ENCODE measurements at places on chromosomes 3 and 15.

- DNase-seq: no peak
Measured at GRCh38 chr3:143668924-143669790, 179.1 kb downstream of the SLC9A9 start.

DNA sequence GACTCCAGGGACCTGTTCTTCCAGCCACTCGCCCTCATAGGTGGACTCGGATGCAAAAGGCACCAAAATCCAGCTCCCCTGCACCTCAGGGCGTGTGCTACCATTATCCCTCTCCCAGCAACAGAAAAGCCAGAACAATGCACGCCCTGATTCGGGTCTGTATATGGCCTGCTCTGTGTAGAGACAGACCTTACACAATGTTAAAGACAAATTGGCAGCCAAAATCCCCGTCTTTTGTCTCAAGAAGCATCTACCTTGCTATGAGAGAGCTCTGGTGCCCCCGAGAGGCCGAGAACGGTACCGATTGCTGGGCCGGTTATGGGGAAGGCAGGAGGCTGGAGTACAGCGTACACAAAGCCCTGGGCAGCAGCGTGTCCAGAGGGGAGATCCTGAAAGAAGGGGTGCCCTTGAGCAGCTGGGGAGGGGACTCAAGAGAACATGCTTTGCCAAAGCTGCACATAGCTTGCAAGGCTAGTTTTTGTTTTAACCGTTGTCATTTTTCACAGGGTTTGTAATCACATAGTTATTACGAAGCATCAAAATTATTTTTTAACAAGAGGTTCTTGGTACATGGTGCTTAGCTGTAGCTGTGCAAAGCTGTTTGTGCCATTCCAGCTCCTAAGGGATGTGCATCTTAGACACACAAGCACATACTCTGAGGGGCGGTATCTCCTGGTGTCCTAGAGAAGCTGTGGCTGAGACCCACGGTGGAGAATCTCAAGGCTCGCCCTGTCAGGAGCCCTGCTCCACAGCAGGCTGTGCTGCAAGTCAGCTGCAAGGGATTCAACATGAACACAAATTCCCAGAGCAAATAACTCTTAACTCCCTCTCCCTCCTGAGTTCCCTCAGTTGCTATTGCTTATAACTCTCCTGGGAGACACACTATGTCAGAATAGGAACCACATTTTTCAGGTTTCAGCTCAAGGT, 461.5 kb upstream of the PPP2R3A start:
- DNase-seq: peak; percentile 93

GRCh38 chr15:67097930-67098740, 32.7 kb downstream of the SMAD3 start:
- DNase-seq: no peak

GRCh38 chr3:147756476-147756875, 347.3 kb downstream of the ZIC1 start:
- DNase-seq: no peak

DNA sequence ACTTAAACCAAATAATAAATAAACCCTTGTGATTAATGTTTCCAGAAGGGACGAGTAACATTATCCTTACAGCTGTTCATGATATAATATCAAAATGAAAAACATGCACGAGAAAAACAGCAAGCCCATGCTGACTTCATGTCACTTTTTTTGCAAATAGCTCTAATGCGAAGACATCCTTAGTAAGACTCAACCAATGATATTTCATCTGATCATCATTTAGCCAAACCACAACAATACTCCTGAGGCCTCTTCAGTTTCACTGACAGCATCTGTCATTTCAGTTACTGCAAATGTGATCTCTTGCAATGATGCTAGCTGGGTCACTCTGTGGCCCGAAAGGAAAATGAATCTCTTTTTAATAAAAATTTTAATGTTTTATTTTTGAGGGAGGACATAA, 74.0 kb downstream of the POLR2M start:
- no peak for DNase-seq

- DNase-seq: no peak
Measured at GRCh38 chr3:190305406-190305805, 16.8 kb downstream of the CLDN1 start.

DNA sequence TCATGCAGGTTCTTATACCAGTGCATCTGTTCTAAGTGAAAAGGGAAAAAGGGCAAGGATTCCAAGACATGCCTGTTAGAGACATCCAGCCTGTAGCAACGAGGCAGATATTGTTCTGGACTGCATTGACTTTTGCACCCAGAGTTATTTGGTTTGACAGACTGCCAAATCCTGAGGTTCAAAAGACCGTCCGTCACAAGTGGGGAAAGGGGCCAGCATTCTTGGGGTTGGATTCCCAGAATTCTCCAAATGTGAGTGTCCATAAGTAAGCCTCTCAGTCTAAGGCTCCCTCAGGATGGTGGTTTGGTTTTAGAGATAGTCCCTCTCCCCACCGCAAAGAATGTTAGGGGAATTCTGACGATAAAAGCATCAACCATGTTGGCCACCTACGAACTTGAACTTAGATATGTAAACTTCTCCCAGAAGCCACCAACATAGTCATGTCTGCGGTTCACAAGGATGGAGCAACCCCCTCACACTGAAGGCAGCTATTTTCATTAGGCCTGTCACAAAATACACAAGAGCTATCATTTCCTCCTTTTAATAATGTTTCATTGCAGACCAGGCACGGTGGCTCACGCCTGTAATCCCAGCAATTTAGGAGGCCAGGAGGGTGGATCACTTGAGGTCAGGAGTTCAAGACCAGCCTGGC, 13.6 kb upstream of the LACTB start:
- DNase-seq: no peak

GRCh38 chr3:176313426-176313825, 883.9 kb downstream of the TBL1XR1 start:
- no peak for DNase-seq

- DNase-seq: no peak
Measured at GRCh38 chr3:153910387-153910786, 210.8 kb upstream of the ARHGEF26 start.

DNA sequence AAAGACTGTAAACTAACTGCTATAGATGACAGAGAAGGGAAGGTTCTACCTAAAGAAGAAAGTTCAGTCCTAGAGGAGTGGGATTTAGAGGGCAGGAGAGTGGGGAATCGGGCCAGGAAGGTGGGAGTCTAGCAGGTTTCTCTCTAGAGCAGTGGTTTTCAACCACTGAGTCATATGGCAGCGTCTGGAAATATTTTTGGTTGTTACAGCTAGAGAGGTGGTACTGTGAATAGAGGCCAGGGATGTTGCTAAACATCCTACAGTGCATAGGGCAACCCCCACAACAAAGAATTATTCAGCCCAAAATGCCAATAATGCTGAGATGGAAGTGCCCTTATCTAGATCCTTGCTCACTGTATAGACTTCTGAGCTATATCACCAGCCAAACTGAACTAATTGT, 28.7 kb downstream of the ATP1B3 start:
- DNase-seq: no peak

DNA sequence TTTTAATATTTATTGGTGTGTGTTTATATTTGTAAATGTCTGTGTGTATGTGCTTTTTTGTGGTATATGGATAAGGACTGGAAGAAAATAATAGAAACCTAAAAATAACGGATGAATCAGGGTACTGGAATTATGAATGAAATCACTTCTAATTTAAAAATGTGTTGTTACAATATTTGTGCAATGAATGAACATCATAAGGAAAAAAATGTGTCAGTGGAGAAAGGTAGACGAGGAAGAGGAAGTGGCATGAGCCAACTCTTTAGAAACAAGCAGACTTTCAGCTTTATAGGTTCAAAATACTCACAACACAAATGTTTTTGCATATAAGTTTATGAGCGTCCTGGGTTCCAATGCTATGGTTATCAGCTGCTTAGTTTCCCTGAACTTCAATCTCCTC, 59.4 kb downstream of the SOX2 start:
- no peak for DNase-seq

GRCh38 chr15:60217161-60217560, 180.6 kb downstream of the ANXA2 start:
- no peak for DNase-seq

DNA sequence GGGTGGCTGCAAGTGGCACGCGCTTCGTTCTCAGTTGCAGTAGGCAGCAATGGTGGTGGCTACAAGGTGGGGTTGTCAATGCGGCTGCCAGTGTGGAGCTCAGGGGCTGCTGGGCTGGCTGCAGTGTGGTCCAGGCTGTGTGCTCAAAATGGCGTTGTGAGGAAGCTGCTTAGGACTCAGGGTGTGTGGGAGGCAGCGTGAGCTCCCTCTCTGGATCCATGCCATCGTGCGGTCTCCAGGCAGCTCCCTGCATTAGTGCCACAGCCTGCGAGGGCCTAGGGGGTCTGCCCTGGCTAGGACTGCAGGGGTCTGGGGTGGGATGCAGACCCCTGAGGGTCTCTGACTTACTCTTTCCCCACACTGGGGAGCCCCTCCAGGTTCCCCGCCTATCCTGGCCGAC, 397.2 kb downstream of the OCA2 start:
- no peak for DNase-seq

DNA sequence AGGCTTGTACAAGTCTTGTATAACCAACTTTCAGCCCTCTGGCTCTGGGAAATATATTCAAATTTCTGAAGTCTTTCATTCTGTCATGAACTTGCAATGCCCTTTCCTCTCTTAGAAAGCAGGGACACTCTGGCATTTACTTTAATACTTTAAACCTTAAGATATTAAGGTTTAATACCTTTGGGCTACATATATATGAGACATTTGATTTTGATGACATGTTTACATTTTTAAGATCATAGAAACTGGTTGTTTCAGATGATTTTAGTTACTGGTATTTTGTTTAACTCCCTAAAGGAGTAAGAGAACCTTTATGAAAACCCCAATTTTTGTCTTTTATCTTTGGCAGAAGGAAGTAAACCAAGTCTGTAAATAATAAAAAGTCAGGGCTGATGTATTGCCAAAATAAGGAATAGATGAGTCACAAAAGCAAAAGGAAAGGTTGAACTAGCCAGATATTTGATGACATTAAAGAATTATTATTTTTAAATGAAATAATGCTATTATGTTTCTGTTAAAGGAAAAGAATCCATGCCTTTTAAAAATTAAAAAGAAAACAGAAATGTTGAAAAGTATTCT, 579.0 kb upstream of the CBLB start:
- no peak for DNase-seq

DNA sequence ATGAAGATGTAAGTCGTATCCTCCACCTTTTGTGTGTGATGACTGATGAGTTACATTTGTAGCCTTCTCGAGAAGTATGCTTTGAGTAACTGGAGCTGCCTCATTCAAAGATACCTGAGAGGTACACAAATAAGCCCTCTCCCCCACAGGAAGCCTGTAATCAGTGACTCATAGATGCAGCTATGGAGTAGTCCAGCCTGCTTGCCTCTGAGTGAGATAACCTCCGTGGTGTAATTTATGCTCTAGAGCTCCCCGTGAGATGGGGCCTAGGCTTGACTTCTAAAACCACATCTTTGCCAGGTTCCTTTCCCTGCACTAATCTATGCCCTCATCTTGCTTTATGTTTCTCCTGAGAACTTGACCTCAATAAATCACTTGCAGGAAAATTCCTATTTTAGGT, 291.7 kb downstream of the SUCLG2 start:
- peak; percentile 40 for DNase-seq

DNA sequence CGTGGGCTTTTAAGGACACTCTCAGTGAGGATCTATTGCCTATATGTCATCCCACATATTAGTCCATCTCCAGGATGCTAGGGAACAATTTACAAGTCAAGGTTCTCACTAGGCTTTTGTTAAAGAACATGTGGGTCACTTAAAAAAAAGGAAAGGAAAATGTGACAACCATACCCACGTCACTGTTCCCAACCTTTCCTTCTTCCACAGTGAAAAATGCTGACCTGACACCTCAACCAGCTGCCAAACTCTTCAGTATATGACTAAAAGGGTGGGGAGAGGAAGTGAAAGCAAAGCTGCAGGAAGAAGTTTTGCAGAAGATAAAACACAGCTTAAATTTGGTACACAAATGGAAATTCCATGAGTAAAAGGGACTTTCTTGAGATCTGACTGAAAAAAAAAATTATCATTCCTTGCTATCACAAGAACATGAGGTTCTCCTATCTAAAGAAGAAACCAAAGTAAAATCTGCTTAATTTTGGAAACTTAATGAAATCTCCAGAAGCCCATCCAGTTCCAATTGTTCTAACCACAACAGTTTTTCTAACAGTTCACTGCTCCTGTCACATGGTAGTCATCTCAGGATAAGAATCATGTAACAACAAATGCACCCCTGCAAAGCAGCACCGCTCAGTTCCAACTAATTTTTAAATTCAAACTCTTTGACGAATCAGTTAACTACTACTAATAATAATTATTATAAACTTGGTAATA, 117.0 kb upstream of the TSPAN3 start:
- no peak for DNase-seq

DNA sequence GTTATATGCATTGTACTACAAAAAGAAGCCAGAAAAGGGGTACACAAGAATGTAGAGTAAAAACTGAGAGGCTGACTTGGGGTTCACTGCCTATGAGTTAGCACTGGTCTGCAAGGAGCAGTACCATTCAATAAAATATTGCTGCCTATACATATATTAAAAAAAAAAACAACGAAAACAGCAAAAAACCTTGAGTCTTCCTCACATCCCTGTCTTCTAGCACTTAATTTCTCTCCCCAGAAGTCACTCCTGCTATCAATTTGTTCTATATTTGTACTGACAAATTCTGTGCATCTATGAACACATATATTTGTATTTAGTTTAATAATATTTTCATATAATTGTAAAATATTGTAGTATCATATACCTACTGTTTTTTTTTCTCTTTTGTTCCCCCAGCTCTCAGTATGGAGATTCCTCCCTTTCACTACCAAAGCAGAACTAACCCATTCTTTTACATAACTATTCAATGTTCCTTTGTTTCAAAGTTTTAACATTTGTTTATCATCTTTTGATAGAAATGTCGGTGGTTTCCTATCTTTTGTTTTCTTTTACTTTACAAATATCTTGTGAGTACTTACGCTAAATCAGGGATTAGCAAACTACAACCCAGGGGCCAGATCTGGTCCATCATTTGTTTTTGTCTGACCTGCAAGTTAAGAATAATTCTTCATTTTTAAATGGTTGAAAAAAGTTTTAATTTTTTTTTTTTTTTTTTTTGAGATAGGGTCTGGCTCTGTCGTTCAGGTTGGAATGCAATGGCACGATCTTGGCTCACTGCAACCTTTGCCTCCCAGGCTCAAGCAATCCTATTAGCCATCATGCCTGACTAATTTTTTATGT, 14.8 kb upstream of the FEM1B start:
- no peak for DNase-seq

DNA sequence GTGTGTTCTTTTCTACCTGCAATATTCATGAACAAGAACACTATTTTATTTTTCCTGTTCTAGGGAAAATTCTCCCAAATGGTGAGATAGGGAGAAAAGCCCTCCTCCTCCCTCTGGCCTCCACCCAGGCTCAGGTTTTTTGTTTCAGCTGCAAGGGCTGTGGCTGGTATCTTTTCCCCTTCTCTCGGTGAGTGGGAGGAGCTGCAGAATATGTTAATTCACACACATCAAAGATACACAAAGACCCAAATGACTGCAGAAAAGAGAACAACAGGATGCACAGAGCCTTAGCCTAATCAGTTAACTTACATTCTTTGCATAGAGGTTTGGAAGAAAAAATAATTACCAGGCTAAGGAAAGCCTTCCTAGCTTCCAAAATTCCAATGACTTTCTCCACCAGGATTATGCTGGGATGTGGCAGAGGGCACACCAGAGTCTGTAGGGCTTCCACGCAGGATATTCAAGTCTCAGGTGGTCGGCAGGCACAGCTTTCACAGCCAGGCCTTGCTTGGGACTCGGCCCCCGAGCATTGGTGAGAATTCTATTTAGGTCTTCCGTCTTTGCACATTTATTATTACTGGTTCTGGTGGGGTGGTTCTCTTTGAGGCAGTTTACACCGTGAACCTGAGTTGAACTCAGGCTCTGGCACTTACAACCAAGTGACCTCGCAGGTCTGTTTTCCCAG, 64.9 kb downstream of the ABHD5 start:
- no peak for DNase-seq
